ENCODE measurements at places on chromosomes 13 and 19. TPM values are rescaled to one million over a fixed set of nuclear protein-coding genes. Genes with fewer than 3 reads are reported as not detected.
A peak's percentile ranks its signal among the peaks of the same experiment; 100 is the strongest.

- no peak for DNase-seq
Observed at GRCh38 chr13:59342400-59342799, 821.3 kb downstream of the DIAPH3 start.

GRCh38 chr13:36919833-36920615, at the start of gene SMAD9:
Gene SMAD9, minus strand, starts transcription at chr13:36920238. Its CDS starts 40,549 bp downstream, at chr13:36879689.
- peak; percentile 86 for DNase-seq

- no peak for DNase-seq
Observed at GRCh38 chr13:111397202-111397880, 76.9 kb downstream of the TEX29 start.

- DNase-seq: no peak
Observed at GRCh38 chr13:50613356-50613831, 230.1 kb downstream of the DLEU7 start.

GRCh38 chr13:42652642-42653415, 78.9 kb downstream of the TNFSF11 start:
- no peak for DNase-seq

DNA sequence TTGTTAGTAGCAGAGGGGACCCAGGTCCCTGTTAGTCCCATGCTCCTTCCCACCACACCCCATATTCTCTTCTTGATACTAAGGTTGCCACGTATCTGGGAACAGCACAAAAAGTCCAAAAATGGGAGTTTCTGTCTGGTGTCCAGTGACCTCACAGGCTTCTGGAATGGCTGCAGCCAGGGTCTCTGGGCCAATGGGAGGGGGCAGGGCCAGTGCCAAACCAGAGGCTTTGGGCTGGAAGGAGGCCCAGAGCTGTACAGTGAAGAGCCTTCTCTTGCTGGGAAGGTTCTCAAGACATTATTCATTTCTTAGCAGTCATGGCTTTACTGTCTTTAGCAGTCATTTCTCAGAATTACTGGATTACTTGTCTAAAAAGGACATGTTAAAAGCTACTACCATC, 119.2 kb downstream of the FRY start:
- peak; percentile 80 for DNase-seq

GRCh38 chr19:49850487-49851342, at the start of gene PTOV1:
Gene PTOV1, plus strand, starts transcription at chr19:49851159.
- DNase-seq: peak; percentile 94

GRCh38 chr19:40612831-40613689, 11.9 kb downstream of the LTBP4 start:
- peak; percentile 86 for DNase-seq

GRCh38 chr13:96221471-96221870, 131.6 kb downstream of the HS6ST3 start:
- no peak for DNase-seq

DNA sequence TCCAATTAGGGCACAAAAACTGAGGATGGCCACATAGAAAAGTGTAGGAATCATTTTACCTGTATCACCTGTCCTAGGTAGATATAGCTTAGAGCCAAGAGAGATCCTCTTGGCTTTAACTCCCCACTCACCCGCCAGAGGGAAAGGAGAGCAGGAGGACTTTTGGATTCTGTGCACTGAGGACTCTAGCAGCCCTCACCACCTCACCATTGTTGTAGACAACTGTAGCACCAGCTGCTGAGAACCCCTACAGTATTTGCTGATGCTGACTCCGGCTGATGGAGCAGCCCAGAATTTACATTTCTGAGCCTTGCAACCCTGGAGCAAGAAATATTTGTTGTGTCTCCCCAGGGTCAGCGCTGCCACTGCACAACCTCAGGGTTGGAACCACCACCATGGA, 2044.4 kb downstream of the OLFM4 start:
- DNase-seq: no peak

- DNase-seq: no peak
Observed at GRCh38 chr13:97548138-97548537, 114.2 kb downstream of the RAP2A start.

DNA sequence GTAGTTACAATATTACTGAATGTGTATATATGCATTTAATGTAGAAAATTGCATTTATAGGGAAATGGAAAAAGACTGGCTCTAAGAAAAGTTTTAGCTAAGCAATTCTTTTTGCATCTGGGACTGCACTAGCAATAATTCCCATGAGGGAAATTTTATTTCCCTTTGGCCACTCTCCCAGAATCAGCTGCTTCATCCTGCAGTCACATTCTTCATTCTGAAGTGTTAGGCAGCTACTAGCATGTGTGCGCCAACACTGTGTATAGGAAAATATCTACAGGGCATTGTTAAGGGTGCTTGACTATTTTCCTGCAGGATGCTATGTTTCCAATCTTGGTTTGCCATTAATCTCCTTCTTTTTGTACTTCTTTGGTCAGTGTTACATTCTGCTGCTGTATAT, 312.8 kb upstream of the PCDH20 start:
- DNase-seq: no peak

DNA sequence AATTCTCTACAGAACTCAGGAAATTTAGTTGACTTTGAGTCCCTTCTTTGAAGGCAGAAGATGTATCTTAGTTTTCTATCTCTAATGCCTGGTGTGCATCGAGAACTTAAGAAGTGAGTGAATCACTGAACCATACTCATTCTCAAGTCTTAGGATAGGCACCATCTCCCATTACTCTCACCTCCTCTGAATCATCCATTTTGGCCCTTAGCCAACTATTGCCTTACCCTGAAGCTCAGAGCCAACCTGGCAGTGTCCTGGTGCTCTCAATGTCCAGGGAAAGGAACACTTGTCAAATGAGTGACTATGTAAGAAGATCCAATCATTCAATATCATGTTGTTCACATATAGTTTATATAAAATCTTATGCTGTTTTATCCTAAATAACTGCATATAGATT, 146.6 kb downstream of the RGCC start:
- no peak for DNase-seq

DNA sequence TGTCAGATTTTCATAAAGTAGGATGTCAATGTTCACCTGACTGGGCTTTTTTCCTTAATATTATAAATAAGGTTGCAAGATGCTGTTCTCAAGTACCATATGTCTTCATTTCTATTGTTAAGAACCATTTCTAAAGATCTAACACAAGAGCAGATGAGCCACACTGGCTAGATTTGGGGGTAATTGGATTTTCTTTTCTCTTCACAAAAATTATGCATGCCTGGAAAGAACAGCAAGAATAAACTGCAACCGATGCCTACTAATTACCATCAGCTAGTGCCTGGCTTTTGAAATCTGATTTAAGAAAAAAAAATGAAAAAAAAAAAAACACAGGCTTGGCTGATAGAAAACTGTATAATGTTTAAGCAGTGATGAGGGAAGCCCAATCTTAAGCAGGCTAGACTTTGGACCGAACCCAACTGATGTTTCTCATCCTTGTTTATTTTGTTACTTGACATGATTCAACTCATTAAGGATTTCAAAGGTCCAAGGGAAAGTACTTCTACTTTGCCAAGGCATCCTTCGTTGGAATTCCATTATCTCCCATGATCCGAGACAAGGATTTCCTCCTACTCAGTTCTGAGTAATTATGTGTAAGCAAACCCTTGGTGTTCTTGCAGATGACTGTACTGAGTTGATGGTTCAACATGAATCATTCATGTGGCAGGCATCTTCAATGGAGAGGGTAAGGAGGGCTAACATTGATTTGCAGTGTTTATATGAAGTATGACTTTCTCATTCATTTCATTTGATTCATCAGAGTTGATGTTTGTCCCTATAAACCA, 300.5 kb downstream of the SPRY2 start:
- DNase-seq: no peak

DNA sequence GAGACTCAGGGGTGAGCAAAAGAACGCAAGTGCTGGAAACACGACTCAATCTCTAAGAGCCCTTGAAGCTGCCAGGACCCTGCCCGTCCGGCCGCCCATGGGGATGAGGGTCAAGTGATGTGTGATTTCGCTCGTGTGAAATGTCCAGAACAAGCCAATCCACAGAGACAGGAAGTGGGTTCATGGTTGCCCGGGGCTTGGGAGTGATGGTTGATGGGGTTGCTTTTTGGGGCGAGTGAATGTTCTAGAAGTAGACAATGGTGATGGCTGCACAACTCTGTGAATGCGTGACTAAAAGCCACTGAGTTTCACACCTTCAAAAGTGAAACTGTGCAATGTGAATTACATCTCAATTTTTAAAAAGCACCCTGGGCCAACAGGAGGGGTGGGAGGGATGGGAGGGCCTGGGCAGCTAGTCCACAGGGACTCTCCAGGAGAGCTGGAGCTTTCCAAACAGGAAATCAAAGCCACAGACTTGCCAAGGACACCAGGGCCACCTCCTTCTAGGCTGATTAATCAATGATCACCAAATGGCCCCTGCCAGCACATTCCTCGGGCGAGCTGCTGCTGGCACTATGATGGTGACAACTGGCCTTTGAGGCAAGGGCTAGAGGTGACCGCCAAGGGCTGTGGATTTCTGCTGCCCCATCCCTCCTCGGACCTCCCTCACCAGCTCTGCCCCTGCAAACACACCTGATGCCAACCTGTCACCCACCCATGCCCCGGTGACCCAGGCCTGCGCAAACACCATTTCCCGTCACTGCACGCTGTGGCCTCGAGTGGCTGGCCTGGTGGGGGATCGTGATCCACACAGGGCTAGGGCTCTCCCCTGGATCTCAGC, 14.0 kb downstream of the DPP9 start:
- DNase-seq: no peak

GRCh38 chr13:46166224-46166584, 15.8 kb downstream of the LCP1 start:
- no peak for DNase-seq

- DNase-seq: no peak
Observed at GRCh38 chr19:5396096-5396939, 55.7 kb upstream of the PTPRS start.

DNA sequence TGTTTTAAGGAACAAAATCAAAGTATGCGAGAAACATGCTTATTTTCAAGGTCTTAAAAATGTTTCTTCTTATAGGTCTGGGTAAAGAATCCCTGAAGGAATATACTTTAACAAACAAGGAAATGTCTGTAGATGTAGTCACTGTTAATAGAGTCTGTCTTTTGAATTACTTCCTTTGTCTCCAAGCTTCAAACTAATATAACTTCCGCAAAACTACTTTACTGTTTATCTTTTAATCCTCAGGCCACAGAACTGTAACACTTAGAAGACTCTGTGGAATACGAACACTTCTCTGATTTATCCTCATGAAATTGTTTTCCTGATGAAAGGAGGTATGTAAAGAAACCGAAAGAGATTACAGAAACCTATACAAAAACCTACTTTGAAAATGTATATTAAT, 316.0 kb downstream of the PCDH9 start:
- no peak for DNase-seq

GRCh38 chr19:57165846-57166245, 1.4 kb downstream of the DUXA start:
- no peak for DNase-seq

GRCh38 chr13:93290503-93290902, 63.9 kb downstream of the GPC6 start:
- no peak for DNase-seq

- no peak for DNase-seq
Observed at GRCh38 chr13:88622362-88622973, 951.3 kb downstream of the SLITRK5 start.

DNA sequence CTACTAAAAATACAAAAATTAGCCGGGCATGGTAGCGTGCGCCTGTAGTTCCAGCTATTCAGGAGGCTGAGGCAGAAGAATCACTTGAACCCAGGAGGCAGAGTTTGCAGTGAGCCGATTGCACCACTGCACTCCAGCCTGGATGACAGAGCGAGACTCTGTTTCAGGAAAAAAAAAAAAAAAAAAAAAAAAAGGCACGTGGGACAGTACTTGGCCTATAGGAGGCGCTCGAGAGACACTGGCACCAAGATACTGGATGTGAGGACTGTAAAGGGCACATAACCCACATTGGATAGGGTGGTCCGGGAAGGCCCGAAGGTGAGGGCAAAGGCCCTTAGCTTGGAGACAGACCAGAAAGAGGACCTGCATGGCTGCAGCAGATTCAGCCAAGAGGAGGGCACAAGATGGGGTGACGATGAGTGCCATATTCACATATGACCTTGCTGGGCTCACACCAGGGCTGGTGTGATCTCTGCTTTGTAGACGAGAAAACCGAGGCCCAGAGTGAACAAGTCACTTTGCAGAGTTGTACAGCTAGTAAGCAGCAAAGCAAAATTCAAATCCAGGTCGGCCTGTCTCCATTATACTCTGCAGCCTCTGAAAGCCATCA, 89.4 kb downstream of the DPF1 start:
- DNase-seq: no peak

DNA sequence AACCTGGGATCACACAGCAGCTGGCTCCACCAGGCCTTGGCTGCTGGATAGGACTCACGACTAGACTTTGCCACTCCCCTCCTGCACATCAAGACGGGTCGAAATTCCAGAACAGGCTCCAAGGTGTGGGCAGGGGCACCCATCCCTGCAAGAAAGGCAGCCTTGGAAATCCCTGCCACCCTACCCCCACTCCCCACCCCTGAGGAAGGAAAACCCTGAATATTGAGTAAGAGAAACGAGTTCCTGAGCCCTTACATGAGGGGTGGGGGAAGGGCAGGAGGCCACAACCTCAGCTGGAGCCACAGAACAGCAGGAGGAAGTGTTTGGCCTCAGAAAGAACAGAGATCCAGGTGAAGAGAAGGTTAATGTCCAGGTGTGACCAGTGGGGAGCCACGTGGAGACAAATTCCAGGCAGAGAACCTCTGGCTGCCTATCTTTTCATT, 20.1 kb downstream of the DEDD2 start:
- no peak for DNase-seq

- DNase-seq: no peak
Observed at GRCh38 chr13:36154567-36155291, 23.5 kb upstream of the DCLK1 start.

DNA sequence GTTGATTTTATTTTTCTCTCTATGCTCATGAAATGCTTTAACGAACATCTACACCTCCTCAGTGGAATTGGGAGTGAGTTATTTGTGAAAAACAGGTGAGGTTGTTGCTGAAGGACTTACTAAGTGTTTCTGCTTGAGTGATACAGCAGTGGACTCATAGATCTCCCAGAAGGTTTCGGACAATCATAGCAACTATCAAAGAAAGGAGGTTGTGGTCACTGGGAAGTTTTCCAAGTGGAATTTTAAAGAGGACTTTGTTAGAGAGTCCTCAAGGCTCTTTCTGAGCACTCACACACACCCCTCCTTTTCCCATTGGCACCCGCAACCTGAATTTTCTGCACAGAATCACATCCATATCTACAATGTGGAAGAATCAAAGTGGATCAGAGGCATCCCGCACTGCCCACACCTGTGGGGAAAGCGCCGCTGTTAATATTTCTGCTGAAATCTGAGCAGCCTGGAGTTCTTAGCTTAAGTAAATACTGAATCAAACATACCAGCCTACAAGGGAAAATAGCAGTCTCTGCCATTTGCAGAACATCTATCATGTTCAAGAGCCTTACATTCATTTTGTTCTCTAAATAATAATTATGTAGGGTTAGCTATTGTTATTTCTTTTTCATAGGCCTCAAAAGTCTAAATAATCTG, 719.4 kb downstream of the DIAPH3 start:
- DNase-seq: no peak

Gene HAUS8
- total RNA-seq: 5.9 TPM

Gene PRTN3
- 0.71 TPM for total RNA-seq

Gene BRME1
- total RNA-seq: 3.4 TPM

Gene ZNF563
- 6.0 TPM for total RNA-seq

Gene ZNF358
- 47.6 TPM for total RNA-seq

Gene SYMPK
- total RNA-seq: 60.9 TPM

Gene NEK5
- total RNA-seq: 0.36 TPM

Gene CYP4F2
- not detected for total RNA-seq

Gene SIGLEC12
- not detected for total RNA-seq

Gene LHFPL6
- total RNA-seq: 146 TPM

Gene C1QTNF9
- total RNA-seq: 2.4 TPM

Gene IGFL3
- not detected for total RNA-seq

Gene CYP4F12
- total RNA-seq: 23.6 TPM

Gene GNG7
- 11.5 TPM for total RNA-seq
